ENCODE measurements at places on chromosomes 7 and 10.

DNA sequence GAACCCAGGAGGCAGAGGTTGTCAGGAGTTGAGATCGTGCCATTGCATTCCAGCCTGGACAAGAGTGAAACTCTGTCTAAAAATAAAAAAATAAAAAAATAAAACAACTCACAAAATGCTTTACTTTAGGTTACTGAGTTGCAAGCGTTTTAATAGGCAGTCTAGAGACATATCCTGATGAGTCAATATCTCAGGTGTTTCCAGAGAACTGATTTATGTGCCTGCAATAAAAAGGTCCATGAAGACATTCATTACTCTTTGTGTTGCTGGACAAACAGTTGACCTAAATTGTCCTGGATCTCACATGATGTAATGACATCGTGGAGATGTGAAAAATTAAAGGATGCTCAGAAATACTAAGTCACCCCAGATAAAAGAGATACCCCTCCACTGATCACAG lies 31.5 kb downstream of the CDNF start:
- DNase-seq: no peak

- DNase-seq: no peak
These were observed 7.9 kb downstream of the TBATA start for GRCh38 chr10:70777063-70777875.

- DNase-seq: no peak
These were observed 25.6 kb downstream of the CCDC3 start for GRCh38 chr10:12975906-12976305.

- DNase-seq: no peak
These were observed 45.6 kb downstream of the ZNF438 start for GRCh38 chr10:30986053-30986555.

GRCh38 chr10:128125416-128125943 lies 743 bp downstream of the MKI67 start:
- DNase-seq: no peak

DNA sequence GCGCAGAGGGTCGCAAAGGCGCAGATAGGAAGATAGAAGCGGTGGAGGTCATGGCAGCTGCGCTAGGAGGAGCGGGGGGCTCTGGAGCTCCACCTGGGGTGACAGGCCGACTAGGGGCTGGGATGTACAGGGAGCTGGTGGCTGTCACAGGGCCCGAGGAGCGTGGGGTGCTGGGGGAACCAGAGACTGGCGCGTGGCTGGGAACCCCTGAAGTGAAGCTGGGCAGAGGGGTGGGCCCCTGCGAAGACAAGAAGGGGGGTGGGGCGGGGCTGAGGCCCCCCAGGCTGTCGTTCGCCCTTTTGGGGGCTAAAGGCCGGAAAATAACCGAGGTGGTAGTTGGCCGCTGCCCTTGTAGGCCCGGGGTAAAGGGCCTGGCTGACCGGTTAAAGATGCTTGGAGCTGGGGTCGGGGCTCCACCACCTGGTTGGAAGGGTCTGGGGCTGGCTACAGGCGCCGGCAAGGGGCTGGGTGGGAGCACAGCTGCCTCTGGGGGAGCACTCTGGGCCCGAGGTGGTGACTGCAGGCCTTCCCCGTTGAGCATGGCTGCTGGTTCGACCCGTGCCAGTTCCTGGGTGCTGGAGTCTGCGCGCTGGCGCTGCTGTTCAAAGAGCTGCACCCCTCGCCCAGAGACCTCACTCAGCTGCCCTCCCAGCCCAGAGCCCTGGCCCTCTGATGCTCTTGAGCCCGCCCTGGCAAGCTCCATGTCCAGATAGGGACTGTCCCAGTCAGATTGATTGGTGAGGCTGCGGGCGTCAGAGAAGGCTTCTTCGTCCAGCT lies 6.8 kb upstream of the MYOZ1 start:
- no peak for DNase-seq

GRCh38 chr7:72336632-72337389 lies 75.3 kb downstream of the CALN1 start:
- no peak for DNase-seq

DNA sequence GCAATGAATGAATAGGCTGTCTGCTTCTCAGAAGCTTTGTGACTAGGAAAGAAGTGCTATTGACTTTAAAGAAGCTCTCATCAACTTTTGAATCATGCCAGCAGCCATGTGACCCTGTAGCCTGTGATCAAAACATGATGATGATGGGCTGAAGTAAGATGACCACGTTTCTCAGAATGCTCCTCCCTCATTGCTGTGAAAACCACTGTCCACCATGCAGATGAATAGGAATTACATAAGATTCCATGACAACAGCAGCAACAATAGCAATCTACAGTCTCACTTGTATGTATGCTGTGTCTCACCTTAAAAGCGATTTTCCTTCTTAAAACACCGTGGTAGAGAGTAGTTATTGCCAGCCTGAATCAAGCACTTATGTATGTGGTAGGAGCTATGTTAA lies 228.4 kb downstream of the TRIL start:
- DNase-seq: no peak

- no peak for DNase-seq
These were observed 14.7 kb downstream of the CNPY1 start for GRCh38 chr7:155531681-155532080.

DNA sequence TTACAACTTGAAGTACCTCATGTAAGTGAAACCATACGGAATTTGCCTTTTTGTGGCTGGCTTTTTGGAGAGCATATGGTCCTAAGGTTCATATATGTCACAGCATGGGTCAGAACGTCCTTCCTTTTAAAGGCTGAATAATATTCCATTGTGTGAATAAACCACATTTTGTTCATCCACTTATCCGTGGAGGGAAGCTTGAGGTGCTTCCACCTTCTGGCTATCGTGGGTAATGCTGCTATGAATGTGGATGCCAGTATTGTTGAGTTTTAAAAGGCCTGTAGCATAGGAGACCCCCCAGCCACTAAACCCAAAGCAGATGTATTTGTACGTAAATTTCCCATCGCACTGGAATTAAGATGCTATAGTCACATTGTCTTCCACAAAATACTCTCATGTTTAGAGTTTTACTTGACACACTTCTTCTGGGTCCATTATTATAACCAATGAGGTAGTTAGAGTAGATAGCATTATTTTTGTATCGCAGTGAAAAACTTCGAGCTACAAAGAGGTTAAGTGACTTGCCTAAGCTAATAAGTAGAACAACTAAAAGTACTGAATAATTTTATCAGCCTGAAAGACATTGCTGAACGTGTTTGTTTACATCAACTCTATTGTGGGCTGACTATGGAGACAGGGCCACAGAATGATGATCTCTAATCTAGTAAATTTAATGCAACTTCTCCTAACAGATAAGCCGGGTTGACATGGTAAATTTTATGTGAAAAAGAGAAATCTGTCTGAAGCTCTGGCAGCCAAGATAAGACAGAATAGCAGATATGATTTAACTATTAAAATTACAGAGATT lies 183.0 kb upstream of the CTBP2 start:
- DNase-seq: no peak

DNA sequence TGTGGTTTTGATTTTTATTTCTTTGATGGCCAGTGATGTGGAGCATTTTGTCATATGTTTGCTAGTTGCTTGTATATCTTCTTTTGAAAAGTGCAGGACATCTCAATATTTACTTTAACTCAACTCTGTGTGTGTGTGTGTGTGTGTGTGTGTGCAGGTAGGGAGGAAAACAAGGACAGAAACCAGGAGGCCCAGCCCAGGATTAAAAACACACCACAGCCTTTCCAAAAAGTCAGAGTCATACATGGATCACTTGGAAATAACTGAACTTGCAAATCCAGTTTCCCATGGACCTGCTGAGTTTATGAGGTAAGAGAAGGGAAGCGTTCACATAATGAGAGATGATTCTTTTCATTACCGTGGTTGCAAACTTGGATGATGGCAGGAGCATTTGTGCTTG lies 189.9 kb upstream of the LYZL1 start:
- no peak for DNase-seq

GRCh38 chr7:46091071-46091470 lies 170.0 kb upstream of the IGFBP3 start:
- no peak for DNase-seq

- DNase-seq: no peak
These were observed 10.4 kb downstream of the TAX1BP1 start for GRCh38 chr7:27750316-27750715.

GRCh38 chr7:34208878-34209621 lies 303.7 kb downstream of the BMPER start:
- no peak for DNase-seq

DNA sequence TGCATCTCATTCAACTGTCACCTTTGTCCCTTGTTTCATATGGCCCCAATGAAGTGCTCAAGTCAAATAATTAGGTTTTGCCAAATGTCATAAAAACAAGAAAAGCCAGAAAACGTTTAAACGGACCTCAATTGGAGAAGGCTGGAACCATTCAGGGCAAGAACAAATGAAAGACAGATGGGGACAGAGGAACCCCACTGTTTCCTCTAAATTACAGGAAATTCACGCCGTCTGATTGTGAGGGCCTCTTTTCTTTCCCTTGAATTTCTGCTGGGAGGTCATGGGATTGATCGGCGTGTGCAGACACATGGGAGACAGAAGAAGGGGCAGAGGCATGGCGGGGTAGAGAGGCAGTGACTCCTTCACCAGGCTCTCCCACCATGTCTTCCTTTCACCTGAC lies 656.4 kb downstream of the KCNMA1 start:
- DNase-seq: no peak

- no peak for DNase-seq
These were observed 125.7 kb downstream of the CD36 start for GRCh38 chr7:80764132-80764531.

DNA sequence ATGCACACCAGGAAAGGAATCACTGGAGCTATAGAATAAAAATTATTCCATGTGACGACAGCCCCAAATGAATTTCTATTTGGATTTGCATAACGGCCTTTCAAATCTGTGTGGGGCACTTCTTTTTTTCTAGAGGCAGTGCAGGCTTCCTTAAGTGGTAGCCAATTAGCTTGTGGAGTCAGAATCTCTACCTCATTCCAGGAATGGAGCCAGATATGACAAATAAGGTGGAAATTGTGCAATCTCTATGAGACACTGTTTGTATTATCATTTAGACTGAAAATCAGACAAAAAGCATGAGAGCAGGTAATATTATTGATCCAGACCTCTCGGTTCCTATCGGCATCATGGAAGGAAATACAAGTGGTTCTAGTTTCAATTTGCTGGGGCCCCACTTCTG lies 78.7 kb downstream of the BEND7 start:
- no peak for DNase-seq

GRCh38 chr7:124836173-124836572 lies 70.6 kb upstream of the GPR37 start:
- no peak for DNase-seq

DNA sequence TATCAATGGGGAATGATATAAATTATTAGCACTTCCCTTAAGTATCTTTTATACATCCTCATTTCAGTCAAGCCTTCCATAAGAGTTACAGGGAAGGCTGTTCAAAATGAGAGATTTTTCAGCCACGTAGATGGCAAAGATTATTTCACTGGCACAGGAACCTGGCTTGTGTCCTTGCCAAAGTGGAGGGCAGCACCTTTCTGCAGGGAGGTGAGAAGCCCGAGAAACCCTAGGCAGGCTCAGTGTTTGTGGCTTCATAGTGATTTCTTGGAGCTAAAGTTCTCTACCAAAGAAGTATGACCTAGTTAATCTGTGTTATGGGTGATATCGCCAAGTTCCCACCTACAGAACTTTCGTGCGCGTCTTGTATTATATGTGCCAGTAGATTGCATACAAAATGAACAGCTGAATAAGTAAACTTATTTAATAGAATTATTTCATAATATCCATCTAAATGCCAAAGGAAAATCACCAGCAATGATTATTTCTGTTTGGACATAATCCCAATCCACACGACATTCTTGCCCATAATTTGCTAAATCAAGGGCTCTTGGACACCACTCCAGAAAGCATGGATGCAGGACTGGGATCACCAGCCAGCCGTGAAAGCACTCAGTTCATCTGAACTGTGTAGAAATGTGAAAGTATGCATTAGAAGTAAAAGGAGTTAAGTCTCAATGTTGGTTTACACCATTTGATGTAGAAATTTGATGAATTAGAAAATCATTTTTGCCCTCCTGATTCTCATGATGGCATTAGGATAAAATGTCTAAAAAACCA lies 150.4 kb upstream of the RNF32 start:
- DNase-seq: no peak

GRCh38 chr7:84455788-84456187 lies 261.2 kb upstream of the SEMA3A start:
- no peak for DNase-seq

DNA sequence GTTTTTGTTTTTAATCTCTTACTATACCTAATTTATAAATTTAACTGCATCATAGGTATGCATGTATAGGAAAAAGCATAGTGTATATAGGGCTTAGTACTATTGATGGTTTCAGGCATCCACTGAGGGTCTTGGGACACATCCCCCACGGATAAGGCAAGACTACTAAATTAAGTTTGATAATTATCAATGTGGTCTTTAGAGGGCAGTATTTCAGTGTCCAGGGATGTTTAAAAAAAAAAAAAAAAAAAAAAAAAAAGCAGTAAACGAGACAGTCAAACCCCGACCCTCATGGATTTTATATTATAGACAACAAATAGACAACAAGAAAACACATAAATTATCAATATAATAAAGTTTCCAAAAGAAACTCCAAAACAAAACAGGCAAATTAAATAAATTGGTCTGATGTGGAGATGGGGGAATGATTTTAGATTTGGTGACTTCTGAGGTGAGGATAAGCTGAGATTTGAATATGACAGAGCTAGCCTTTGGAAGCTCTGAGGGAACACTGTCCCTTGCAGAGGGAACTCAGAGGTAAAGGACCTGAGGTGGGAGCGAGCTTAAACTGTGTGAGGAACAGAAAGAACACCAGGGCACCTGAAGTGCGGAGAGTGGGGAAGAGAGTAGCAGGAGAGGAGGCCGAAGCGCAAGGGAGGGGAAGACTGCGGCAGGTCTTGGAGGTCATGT lies 14.8 kb downstream of the ACSM6 start:
- no peak for DNase-seq

DNA sequence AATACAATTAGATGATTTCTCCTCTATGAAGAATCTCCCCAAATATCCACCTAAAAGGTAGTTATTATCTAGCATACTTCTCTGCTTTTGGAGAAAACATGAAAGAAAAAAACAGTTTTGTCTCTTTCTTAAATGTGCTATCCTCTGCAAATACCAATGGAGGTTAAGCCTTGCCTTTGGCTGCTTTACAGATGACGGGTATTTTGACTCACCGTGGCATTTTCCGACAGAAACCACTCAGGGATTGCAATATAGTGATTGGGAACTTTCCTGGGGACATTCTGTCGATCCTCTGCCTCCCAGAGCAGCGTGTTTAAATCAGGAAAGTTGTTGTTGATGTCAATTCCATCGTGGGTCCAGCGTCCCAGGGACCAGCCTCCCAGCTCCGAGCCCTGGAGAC lies 100.6 kb downstream of the GPR26 start:
- DNase-seq: no peak

Measured in NCI-H1436 (cell line).